Posterior cingulate gyrus (tissue), 11 donors: ENCODE measurements at places on chromosomes 5 and 9.
A peak's percentile ranks its signal among the peaks of the same experiment; 100 is the strongest.

- DNase-seq = peak; percentile 37
These were observed 368.8 kb upstream of the SPATA31A5 start for GRCh38 chr9:60545346-60545877.

GRCh38 chr5:36403632-36404311, 102.1 kb upstream of the RANBP3L start:
- DNase-seq = peak; percentile 71

DNA sequence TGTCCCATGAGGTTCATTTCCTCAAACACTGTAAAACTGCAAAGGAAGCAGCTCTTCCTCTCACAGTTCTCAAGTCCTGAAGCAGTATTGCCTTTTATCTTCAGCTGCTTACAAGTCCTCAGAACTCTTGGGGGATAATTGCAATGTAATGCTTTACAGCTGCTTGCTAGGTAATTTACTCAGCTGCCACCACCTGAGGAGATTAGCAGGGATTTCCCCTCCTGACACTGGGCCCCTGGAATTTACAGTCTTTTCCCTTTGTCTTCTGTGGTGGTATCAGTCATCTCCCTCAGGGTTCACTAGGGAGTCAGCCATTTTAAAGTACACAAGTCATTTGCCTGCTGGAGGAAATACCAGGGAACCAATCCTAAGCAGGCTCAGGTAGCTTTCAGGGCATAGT, 754.3 kb upstream of the GRAMD2B start:
- DNase-seq = no peak

GRCh38 chr9:13744261-13744901, 464.9 kb upstream of the MPDZ start:
- DNase-seq = no peak

DNA sequence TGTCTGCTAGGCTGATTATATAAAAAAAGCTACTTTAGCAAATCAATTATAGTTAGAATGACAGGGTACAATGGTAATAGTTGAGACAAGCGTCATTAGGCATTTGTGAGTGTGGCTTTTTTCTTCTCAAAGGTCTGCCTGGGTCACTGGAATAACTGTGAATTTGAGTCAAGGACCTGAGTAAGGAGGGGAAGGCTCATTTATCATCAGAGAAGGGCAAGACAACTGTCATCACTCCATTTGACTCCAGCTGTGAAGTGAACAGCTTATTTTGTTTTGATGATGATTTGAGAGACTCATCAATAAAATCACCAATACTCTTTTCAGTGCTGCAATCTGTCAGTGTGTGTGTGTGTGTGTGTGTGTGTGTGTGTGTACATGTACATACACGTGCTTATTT, 118.6 kb downstream of the MAT2B start:
- DNase-seq = no peak

DNA sequence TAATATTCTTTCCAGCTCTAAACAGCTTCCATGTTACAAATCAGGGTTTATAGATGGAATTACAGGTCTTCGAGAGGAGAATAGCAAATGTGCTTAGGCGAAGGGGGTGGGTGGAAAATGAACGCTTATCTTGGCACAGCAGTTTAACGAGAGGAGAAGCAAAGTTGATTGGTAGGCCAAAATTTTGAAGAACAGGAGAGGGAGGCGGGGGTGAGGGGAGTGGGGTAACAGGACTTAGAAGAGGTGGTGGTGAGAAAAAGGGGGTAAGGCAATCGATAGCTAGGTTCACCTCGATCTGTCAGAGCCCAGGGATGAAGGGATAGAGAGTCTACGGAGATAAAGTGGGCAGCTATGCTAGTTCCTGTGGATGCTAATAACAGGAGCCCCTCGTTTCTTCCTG, 764 bp downstream of the ANKRA2 start:
- DNase-seq = no peak

DNA sequence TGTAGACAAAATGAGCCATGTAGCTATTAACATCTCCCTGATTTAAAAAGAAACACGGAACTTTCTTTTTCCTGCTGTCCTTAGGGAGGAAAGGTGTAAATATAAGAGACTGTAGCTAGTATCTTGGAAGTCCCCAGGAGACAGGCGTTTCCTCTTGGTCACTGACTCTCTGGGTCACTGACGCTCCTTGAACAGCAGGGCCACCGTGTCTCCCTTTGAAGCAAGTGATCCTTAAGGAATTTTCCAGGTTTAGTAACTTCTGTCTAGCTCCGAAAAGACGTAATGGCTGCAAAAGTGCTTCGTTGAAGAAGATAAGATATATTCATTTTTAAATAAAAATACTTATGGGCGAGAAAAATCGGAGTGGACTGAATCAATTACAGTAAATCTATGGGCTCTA, 745 bp upstream of the CLTA start:
- DNase-seq = no peak

- DNase-seq = no peak
These were observed 76.6 kb downstream of the MAPKAP1 start for GRCh38 chr9:125630436-125630835.

DNA sequence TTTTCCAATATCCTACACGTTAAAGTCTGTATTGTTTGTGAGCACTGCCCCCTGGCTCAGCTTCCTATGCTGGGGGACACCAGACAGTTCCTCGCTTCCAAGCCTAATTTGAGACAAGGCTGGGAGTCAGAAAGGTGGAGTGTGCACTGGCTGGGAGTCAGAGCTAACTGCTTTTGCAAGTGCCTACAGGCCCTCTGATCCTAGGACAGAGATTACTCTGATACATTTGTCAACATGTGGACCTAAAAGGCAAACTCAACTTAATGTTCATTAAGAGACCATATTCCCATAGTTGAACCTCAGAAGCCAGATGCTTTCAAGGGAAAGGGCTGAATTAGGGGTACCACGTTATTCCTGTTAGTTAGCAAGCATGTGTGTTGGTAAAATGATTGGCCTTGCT, 80.8 kb downstream of the NIPSNAP3B start:
- DNase-seq = no peak

GRCh38 chr9:134149380-134149779, 13.5 kb downstream of the WDR5 start:
- DNase-seq = no peak

GRCh38 chr9:79166005-79166404, 405.8 kb upstream of the TLE4 start:
- no peak for DNase-seq

GRCh38 chr9:93169444-93169843, 14.5 kb upstream of the WNK2 start:
- no peak for DNase-seq
